Muscle of leg (tissue), 16 donors: ENCODE measurements at places on chromosomes 16 and 17. TPM values are rescaled to one million over a fixed set of nuclear protein-coding genes. Genes with fewer than 3 reads are reported as not detected.

- H3K4me1 ChIP-seq: no peaks in the 10 kb centered on the region
- peaks cover 77% of the 10 kb centered on the region for H3K36me3 ChIP-seq
- no peaks in the 10 kb centered on the region for H3K27me3 ChIP-seq
- no peak for DNase-seq
- H3K4me3 ChIP-seq: no peak overlapping the region
Observed at GRCh38 chr17:28675980-28676379, 14.0 kb downstream of the SUPT6H start.

The SLC38A8 gene
- total RNA-seq: not detected

The ABCC12 gene
- 0.22 TPM for total RNA-seq

DNA sequence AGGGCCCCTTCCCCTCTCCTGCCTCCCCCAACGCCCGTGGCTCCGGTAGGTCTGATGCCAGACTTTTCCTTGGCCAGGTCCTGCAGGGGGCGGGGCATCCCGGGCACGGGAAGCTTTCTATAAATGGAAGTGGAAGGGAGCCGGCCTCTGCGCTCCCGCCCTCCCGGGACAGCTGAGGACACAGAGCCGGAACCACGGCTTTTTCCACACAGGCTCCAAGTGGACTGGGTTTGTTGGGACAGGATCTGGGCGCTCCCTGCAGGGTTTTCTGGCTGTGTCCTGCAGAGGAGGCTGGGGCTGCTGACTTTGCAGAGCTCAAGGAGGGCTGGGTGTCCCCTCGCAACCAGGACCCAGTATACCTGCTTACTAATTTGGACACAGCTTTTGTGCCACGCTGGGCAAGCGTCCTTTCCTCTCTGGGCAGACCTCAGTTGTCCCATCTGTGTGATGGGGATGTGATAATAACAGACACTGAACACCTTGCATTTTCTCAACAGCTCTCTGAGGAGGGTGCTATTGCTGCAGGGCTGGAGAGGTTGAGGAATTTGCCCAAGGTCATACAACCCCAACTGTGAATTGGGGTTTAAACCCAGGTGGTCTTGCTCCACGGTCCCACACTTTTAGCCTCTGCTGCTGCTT lies 1.8 kb downstream of the TNS4 start:
- no peak overlapping the region for H3K4me3 ChIP-seq
- H3K27me3 ChIP-seq: no peaks in the 10 kb centered on the region
- H3K4me1 ChIP-seq: peaks cover 16% of the 10 kb centered on the region
- no peaks in the 10 kb centered on the region for H3K36me3 ChIP-seq
- H3K27ac ChIP-seq: no peak overlapping the region

The ETV4 gene
- 4.0 TPM for total RNA-seq

- no peak overlapping the region for H3K27ac ChIP-seq
- H3K27me3 ChIP-seq: no peaks in the 10 kb centered on the region
- H3K4me1 ChIP-seq: no peaks in the 10 kb centered on the region
- no peaks in the 10 kb centered on the region for H3K36me3 ChIP-seq
- DNase-seq: peak; percentile 90
Observed at GRCh38 chr17:32755045-32755805, 121.7 kb downstream of the MYO1D start.

GRCh38 chr16:57112403-57113041 lies 20.1 kb downstream of the CPNE2 start:
- no peaks in the 10 kb centered on the region for H3K27me3 ChIP-seq
- H3K36me3 ChIP-seq: peaks cover 22% of the 10 kb centered on the region
- DNase-seq: no peak
- no peak overlapping the region for H3K27ac ChIP-seq

GRCh38 chr16:49726155-49726554 lies 129.8 kb downstream of the ZNF423 start:
- no peak for DNase-seq
- peaks cover 8% of the 10 kb centered on the region for H3K4me1 ChIP-seq
- H3K27me3 ChIP-seq: no peaks in the 10 kb centered on the region
- no peak overlapping the region for H3K4me3 ChIP-seq
- H3K36me3 ChIP-seq: peaks cover 26% of the 10 kb centered on the region

- H3K36me3 ChIP-seq: no peaks in the 10 kb centered on the region
- no peak within 1 kb of the TSS for H3K4me3 ChIP-seq
- H3K27ac ChIP-seq: no peak within 1 kb of the TSS
- no peaks in the 10 kb centered on the region for H3K27me3 ChIP-seq
Observed at GRCh38 chr17:10549096-10549842, at the start of gene MYH2. TSS of gene MYH2 (minus strand) at chr17:10549658. CDS start at chr17:10547920, 1,738 bp downstream.

The ATXN1L gene
- total RNA-seq: 11.3 TPM
